NCI-H226 (cell line): ENCODE measurements at places on chromosomes 7 and 10.

GRCh38 chr7:18345641-18346234 is 149.8 kb upstream of the HDAC9 start:
- DNase-seq, result peak; percentile 54

- no peak for DNase-seq
Observed at GRCh38 chr7:11228515-11228914, 254.8 kb downstream of the PHF14 start.

DNA sequence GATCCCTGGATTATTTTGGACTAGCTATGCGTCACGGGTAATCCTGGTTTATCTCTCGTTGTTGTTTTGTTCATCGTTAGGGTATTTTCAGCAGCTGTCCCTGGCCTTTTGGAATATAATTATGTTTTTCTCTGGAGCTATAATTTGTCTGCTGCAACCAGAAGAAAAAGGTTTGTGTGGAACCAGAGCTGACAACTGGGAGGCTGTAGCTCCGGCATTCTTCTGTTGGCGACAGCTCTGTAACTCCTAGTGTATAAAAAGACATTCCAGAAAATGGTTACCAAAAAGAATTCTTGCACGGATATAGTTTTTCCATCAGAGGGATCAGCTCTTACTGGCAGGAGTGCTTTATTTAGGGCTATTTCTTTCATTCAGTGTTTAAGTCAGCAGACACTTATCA is 130.9 kb upstream of the PRR15 start:
- DNase-seq, result no peak

- DNase-seq, result peak; percentile 61
Observed at GRCh38 chr7:28806841-28807240, 151.3 kb downstream of the TRIL start.

- no peak for DNase-seq
Observed at GRCh38 chr7:40041456-40041855, 91.4 kb downstream of the CDK13 start.

DNA sequence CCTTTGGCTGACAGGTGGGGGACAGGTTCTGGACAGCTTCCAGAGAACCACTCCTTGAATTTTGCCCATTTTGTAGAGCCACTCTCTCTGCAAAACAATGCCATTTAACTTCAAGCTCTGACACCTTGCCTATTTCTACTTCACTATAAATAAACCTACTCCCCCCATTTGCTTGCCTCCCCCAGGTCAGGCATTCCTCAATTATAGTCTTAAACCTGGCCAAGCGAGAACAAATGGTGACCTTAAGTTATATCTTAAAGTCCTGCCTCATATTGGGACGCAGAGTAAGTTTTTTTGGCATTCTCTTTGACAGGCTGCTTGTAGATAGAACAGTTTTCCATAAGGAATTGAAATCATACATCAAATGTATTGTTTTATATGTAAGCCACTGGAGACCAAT is 706.9 kb downstream of the LRMDA start:
- no peak for DNase-seq

DNA sequence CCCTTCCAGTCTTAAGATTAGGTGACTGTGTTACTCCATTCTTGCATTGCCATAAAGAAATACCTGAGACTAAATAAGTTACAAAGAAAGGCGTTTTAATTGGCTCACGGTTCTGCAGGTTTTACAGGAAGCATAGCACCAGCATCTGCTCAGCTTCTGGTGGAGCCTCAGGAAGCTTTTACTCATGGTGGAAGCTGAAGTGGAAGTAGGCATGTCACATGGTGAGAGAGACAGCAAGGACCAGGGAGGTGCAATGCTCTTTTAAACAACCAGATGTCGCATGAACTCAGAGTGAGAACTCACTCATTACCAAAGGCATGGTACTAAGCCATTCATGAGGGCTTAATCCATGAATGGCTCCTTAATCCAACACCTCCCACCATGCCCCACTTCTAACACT is 34.0 kb upstream of the TMEM273 start:
- DNase-seq, result no peak

- DNase-seq, result no peak
Observed at GRCh38 chr10:80176526-80176925, 28.8 kb downstream of the ANXA11 start.

GRCh38 chr7:4613846-4614548 is 68.1 kb upstream of the FOXK1 start:
- no peak for DNase-seq

- DNase-seq, result no peak
Observed at GRCh38 chr7:131325179-131325840, 2.4 kb upstream of the MKLN1 start.

GRCh38 chr10:24156686-24157085 is 52.3 kb upstream of the KIAA1217 start:
- no peak for DNase-seq

DNA sequence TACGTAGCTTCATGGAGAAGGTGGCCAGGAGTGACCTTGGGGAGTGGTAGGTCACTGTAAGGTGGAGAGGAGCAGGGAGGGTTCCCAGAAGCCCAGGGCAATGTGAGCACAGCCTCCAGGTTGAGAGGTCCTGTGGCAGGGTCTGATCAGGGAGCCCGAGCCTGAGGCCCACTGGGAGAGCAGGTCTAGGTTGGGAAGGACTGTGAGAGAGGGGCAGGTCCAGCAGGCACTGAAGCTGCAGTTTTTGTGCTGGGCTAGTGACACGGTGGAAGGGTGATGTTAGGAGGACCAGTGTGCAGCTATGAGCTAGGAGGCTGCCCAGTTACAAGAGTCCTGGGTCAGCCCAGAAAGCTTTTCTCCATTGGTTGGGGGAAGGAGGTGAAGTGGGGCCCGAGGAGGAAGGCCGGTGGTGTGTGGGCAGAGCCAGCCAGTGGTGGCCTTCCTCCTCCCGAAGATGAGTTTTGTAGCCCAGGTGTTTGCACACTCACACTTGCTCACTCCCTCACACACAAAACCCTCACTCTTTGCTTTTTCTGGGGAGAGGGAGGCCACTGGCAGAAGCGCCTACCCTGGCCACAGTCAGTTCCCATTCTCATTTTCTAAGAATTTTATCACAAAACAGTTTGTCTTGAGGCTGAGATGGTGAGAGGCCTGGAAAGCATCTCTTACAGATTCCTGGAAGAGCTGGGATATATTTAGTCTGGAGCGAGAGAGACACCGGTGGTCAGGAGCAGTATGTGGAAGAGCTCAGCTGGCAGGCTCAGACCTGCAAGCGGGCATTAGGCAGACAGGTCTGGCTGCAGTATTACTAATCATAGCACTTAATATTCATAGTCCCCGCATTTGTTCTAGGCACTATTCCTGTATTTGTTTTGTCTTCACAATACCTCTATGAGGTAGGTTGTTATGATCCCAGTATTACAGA is 57.1 kb downstream of the ZNF467 start:
- DNase-seq, result no peak

DNA sequence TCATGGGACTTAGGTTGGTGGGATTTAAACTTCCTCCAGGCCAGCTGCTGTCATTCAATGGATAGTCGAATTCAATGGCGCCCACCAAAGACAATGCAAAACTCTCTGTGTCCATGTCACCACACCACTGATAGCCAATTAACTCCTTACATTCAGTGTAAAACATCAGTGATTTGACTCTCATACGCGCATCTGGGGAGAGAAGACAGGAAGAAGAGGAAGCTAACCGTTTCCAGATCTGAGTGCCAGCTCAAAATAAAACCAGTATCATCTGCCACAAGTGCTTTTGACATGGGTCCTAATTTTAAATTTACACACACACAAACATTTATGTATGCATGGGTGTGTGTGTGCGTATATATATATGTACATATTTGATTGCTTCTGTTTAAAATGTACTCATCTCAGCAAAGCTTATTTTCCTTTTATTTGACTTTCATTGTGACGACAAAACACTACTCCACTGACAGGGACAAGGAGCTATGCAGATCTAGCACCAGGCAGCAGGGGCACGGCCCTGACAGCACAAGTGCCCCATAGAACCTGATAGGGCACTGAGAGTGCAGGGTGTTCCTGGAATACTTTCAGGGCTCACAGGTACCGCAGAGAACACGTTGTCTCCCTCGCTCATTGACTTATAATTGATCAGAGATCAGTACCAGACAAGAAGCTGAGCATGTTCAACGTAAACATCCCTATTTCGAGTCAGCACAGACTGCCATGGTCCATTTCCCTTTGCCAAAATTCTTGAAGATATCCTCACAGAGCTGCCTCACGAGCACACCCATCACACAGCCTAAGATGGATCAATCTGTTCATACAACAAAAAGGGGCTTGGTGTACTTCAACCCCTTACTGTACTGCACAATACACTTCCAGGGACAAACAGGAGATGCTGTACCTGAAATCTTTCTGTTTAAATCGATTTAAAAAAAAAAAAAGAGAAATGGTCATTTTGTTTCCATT is 176.1 kb downstream of the COBL start:
- no peak for DNase-seq

- DNase-seq, result no peak
Observed at GRCh38 chr7:136953386-136953785, 84.9 kb downstream of the CHRM2 start.

GRCh38 chr10:80464557-80465450 is 10.7 kb downstream of the TSPAN14 start:
- no peak for DNase-seq

- no peak for DNase-seq
Observed at GRCh38 chr7:73504920-73505319, 17.2 kb downstream of the BAZ1B start.

DNA sequence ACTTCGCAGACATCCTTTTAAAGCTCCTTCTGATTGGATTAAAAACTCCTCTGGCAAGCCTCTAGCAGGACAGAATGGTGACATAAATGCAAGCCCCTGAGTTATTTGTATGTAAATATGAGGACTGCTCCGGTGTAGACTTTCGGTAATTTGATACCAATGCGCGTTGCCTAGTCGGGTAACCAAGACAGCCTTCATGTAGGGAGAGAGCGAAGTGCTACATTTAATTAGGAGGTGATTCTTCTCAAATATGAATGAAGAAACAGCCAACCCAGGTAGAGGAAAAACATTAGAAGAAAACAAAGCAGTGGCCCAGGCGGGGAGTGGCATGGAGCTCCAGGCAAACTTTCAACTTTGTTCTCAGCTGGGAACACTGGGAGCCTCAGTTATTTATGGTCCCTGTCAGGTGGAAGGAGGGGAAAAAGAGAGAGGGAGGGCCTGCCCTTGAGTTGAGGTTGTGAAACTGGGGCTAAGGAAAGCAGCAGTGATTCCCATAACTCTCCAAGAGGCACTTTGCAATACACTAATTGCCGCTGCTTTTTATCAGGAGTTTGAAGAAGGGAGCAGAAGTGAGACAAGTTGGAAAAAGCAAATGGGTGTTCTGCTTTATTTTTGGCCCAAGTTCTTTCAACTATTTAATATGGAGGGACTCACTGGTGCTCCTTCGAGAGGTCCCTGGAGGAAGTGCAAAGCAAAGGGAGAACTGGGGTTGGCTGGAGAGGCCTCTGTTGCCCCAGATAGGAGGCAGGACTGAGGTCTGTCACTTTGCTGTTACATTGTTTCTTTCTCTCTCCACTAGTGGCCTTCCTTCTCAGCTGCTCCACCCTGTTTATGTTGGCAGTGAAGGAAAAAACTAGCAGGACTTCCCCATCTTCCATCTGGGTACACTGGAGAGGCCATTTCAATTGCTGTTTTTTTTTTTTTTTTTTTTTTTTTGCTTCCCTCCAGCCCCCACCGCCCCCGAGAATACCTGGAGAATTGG is 234.6 kb upstream of the CCDC6 start:
- no peak for DNase-seq

DNA sequence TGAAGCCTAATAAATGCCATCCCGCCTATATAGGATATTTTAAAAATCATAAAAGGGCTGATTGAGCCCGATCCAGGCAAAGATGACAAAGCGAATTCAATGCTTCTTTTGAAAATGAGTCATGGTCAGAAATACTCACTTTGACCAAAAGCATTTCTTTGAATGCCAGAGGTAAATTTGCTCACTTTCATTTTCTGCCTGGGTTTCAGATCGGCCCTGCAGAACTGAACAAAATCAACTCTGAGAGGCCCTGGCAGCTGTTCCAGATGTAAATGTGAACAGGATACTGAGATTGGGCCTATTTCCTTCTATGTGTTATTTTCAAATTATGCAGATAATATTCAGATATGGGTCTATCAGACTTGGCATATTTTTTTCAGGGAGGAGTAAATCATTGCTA is 114.8 kb upstream of the ARID5B start:
- peak; percentile 34 for DNase-seq

DNA sequence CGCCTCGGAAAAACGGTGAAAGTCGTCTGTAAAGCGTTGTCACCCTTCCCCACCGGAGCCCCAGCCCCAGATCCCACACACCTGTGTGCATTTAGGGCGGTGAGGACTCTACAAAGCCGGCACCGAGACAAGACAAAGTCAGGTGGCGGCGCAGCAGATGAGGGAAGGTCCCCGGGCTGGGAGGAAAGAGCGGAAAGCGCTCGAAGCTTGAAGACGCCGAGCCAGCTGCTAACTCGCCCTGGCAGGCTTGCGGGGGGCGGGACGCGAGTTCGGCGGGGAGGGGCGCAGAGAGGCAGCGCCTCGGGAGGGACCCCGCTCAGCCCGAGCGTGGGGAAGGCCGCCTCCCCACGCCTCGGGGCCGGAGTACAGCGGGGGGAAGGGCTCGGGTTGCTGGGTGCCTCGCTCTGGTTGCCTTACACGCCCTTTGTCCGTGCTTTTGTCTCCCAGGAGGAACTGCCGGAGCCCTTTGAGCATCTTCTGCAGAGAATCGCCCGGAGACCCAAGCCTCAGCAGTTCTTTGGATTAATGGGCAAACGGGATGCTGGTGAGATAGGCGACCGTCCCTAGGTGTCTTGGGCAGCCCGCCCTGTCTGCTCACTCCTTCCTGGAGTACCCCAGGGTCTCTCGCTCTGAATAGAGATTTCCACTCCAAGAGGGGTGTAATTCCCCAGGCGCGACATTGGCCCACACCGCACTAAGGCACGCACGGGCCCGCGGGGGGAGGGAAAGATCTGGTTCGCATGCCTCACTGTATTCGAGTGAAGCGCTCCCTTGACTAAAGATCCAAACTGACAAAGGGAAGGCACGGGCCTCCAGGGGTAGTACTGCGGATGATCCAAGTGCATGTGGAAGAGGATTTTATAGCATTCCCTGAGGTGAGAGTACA is 1.6 kb downstream of the TAC1 start:
- no peak for DNase-seq

DNA sequence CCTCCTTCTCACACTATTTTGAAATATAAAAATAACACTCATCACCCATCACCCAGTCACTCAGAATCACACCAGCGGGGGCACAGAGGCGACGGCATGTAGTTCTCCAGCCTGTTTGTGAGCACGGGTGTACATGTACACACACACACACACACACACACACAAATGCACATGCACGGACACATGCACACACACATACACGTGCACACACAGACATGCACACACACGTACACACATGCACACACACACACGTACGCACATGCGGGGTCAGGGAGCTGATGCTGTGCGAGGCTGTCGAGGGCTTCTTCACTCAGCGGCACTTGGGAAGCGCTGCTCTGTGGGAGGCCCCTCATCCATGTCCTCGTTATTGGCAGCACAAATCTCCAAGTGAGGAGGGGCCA is 178.8 kb downstream of the ELFN1 start:
- no peak for DNase-seq

- DNase-seq, result no peak
Observed at GRCh38 chr10:84523526-84523925, 195.1 kb downstream of the CCSER2 start.

- DNase-seq, result no peak
Observed at GRCh38 chr10:131654471-131655087, 246.2 kb upstream of the PPP2R2D start.
